ENCODE measurements at places on chromosomes 1 and 21.

DNA sequence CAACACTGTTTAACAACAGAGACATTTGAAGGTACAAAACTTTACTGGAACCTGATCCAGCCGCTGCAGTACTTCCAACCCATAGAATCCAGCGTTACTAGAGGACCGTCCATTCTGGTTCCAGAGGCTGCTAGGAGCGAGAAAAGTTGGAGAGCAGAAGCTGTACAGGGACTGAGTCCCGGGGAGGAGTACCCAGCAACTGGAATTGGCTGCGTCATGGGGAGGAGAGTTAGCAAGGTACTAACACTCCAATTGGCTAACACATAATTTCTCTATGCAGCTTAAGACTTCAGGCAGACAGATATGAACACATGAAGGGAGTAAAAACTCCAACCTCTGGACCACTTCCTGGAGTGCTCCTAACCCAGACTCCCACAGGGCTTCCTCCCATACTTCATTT, 2.1 kb upstream of the QSOX1 start:
- no peak for DNase-seq

GRCh38 chr1:23198373-23198772, 18.9 kb downstream of the HTR1D start:
- no peak for DNase-seq

DNA sequence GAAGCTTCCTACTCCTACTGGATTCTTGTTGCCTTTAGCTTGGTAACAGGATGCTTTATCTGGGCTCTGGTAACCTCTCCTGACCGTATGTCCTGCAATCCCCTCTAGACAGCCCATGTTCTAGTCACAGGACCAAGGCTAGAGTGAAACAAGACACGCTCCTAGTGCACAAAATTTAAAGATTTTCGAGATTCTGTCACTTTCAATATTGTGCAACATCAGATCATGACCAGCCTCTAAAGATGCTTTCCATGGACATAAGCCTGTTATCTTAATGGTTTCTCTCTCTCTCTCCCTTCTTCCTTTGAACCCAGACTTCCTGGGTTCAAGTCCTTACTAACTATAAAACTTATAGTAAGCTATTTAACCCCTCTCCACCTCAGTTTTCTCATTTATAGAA, 1.6 kb upstream of the LY9 start:
- no peak for DNase-seq

DNA sequence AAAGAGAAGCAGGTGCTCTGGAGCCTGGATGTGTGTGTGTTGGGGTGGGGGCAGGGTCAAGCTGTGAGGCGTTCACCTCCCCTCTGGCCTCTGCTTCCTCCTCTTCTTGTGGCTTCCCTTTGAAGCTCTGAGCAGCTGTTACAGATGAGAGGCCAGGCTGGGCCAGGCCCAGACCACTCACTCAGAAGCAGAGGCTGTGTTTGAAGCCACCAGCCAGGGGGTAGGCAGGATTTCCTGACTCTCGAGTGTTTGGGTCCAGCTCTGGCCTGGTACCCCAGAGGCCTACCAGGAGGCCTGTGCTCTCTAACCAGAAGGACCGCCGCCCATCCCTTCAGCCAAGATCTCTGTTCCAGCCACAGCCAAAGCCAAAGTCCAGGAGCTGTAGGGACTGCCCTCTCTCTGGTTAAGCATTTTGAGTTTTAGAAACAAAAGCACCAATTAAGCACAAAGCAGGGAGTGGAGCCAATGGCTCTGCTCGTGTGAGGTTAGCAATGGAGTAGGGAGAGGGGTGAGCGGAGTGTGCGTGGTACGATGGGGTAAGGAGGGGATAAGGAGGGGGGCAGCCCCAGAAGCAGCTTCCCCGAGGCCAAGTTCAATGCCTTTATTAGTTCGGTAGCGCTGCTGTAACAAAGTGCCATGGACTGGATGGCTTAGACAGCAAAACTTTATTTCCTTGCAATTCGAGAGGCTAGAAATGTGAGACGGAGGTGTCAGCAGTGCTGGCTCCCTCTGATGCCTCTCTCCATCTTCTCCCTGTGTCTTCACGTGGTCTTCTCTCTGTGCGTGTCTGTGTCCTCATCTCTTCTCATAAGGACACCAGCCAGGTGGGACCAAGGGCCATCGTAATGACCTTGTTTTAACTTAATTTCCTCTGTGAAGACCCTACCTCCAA, 20.5 kb downstream of the RCSD1 start:
- DNase-seq, result no peak

- peak; percentile 44 for DNase-seq
These were observed 62.4 kb downstream of the CD247 start for GRCh38 chr1:167455786-167456446.

DNA sequence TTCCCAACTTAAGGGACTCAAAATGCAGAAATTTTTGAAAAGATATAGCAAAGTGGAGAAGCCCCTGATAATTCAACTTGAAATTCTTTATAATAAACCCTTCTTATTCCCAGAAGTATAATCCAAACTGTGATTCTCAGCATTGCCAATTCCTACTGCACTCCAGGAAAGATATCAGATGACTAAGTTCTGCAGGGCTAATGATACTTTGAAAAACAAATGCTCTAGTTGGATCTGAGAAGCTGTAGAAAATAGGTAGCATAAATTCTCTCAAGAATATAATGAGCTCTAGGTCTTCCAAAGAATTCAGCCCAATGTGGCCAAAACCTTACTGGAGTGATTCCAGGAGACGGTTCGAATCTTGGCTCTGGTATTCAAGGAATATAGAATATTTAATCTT, 294.0 kb upstream of the PTBP2 start:
- DNase-seq, result no peak

DNA sequence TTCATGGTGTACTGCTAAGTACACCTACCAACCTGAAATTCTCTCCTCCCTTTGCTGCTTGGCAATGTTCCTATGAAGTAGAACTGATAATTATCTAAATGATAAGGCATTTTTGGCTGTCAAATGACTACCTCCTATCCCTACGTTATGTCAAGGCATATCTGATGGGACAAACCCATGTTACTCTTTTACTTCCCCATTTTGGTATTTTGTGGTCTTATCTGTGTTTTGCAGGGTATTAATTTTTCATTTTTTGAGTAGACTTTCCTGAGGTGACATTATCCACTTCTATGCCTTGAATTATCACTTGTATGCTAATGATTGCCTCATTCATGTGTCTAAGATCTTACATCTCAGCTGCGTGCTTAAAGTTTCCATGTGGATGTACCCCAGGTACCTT, 499.6 kb upstream of the B3GALT2 start:
- DNase-seq, result no peak

DNA sequence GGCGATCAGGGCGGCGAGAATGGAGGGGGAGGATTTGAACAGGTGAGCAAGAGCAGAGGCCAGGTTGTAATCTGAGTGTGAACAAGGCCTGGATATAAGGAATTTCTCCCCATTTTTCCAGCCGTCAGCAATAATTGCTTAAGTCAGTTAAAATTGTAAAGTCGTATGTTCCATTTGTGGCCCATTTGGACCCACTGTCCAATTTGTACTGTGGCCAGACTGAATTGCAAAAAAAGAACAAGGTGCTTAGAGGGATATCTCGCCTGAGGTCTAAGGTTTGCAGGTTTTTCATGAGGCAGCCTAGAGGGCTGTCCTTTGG, 1.0 kb downstream of the ERVH48-1 start:
- no peak for DNase-seq

DNA sequence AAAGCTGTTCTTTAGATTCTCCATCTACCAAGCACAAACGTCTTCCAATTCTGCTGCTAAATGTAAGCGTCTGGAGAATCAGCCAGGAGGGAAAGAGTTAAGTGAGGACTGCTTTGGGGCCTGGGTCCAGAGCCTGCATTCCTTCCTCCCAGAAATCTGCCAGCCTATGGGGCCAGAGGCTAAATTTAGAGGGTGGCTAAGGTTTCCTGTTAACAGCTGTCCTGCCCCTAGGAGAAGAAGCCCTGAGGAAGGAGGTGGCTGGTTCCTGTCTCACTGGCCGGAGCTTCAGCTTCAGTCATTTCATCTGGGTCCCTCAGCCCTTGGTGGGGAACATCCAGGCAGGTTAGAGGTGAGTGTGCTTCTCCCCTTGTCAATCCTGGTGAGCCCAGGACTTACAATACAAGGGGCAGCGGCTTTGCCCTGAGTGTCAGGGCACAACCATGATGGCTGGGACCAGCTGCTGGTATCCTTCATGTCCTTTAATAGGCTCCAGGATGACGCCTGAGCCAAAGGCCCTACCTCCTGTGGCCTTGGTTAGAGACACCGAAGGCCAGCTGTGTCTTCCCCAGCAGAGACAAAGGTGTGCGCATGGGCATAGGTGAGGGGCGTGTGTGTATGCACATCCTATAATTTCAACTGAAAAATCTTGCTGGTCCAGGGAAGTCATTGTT, at the start of gene STYXL2:
STYXL2 (plus strand) TSS at position 230 of the 671 bp plus-strand sequence. CDS start 775 bp downstream, outside the sequence.
- DNase-seq, result no peak

GRCh38 chr1:76218888-76219287, 144.3 kb downstream of the ST6GALNAC3 start:
- DNase-seq, result no peak

GRCh38 chr1:198435056-198435455, 105.4 kb downstream of the ATP6V1G3 start:
- DNase-seq, result no peak

- peak; percentile 79 for DNase-seq
These were observed 995 bp upstream of the KIF26B start for GRCh38 chr1:245153552-245154428.

GRCh38 chr1:213192026-213192425, 141.0 kb downstream of the RPS6KC1 start:
- no peak for DNase-seq

DNA sequence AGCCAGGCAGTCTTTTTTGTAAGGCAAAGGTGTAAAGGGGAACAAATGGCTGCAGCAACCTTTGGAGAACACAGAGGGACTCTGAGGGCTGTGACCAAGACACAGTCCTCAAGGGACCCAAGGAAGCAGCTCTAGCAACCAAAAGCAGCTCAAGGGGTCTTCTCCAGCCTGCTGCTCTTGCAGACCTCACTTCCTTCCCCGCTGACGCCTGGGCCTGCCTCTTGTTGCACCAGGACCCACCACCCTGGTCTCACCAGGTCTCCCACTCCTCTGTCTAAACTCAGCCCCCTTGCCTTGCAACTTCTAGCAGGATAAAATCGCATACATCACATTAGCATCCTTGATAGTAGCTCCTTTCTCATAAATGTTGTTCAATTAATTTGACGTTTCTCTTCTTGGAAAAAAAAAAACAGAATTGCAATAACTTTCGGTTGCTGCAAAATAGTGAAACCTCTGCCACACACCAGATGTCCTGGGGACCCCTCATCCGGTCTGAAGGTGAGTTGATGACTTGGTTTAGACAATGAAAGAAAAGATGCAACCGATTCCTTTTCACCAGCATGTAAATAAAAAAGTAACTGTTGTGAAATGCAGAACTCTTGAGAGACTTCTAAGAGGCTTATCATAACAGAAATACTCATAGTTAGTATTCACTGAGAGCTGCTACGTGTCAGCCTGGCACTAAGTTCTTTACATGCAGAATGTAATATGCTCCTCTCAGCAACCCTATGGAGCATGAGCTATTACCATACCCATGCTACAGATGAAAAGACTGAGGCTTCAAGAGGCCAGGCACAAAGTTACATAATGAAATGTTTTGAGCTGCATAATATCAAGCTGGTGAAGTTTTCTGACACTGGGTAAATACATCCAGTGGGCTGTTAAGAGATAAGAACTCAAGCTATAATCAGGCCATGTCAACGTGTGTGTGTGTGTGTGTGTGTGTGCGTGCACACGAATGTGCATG, 58.5 kb downstream of the UMODL1 start:
- no peak for DNase-seq

GRCh38 chr1:30801771-30802198, 44.2 kb upstream of the LAPTM5 start:
- peak; percentile 82 for DNase-seq

DNA sequence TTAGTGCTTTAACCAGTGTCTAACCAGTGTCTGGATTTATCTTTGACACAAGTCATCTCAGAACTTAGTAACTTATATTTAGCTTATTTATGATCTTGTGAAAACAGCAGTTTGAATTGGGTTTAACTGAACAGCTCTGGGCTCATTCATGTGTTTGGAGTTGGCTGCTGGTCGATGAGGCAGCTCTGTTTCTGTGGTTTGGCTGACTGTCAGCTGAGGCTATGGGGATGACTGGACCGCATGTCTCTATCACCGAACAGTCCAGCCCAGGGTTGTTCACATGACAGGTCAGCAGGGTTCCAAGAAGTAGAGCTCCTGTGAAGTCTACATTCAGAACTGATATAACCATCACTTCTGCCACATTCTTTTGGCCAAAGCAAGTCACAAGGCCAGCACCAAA, 29.1 kb upstream of the C21orf91 start:
- DNase-seq, result no peak

- DNase-seq, result no peak
These were observed 4.5 kb downstream of the HSPB7 start for GRCh38 chr1:16013220-16013907.

DNA sequence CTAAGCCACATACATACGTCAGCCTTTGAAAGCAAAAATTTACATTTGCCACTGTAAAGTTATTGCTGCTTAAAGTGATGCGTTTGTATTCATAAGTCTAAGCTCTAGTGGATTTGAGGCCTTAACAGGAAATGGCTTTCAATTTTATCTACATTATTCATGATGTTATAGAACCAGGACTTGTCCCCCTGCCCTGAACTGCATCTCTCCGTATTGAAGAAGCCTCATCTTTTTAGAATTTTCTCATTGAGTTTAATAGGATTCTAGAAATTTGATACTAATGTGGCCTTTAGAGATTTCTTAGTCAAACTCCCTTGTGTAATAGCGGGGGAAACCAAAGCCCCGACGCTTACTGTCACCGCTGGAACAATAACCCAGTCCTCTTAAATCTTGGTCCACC, 9.9 kb downstream of the UTP25 start:
- DNase-seq, result no peak

Data from right kidney (tissue), 9 donors.